ENCODE measurements at places on chromosomes 7 and 10.
A peak's percentile ranks its signal among the peaks of the same experiment; 100 is the strongest.

DNA sequence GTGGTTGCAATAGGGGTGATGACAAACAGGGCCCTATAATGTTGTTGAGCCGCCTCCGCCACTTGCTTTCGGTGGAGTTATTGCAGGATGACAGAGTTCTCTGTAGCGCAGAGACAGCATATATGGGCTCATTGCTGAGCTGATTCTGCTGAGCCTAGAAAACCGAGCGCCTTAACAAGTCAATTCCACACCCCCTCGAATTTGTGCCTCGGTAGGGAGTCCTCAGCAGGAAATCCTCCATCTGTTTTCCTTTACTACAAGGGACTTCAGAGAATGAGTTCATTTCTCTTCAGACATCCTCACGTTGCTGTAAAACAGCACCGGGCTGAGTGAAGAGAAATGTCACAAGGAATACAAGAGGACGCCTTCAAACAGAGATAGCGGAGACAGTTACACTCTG lies 90.7 kb upstream of the KIAA1217 start:
- no peak for DNase-seq

- DNase-seq: no peak
Observed at GRCh38 chr7:75619636-75620035, 119.1 kb downstream of the HIP1 start.

GRCh38 chr7:156578978-156579430 lies 61.6 kb upstream of the RNF32 start:
- no peak for DNase-seq

DNA sequence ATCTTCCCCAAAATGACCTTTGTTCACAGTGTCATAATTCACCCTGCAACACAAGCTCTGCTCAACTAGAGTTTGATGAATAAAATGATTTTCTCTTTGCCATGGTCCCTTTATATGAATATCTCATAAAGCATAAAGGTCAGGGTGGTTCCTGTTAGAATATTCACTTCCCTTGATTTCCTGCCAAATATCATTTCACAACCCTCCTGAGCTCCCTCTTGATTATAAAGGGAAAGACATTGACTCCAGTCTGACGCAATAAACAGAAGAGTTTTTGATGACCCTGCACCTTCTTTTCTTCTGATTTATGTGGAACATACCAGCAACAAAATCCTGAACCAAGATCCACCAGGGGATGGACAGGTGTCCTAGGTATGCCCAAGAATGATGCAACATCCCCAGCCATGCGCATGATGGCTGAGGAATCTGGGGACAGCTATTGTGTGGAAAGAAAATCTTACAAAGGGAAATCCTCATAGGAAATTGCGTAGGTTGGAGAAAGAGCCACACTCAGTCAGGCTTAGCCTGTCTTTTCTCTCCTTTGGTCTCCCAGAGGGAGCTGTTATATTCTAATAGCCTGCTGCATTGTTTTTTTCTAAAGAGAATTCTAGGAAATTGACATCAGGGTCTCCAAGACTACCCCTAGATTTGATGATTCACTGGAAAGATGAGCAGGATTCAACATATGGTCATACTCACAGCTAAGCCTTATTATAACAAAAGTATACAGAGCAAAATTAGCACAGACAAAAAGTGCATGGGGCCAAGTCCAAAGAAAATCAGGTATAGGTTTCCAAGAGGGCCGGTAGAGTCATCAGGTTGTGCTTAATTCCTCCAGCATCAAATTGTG lies 18.8 kb downstream of the IFIT3 start:
- no peak for DNase-seq

DNA sequence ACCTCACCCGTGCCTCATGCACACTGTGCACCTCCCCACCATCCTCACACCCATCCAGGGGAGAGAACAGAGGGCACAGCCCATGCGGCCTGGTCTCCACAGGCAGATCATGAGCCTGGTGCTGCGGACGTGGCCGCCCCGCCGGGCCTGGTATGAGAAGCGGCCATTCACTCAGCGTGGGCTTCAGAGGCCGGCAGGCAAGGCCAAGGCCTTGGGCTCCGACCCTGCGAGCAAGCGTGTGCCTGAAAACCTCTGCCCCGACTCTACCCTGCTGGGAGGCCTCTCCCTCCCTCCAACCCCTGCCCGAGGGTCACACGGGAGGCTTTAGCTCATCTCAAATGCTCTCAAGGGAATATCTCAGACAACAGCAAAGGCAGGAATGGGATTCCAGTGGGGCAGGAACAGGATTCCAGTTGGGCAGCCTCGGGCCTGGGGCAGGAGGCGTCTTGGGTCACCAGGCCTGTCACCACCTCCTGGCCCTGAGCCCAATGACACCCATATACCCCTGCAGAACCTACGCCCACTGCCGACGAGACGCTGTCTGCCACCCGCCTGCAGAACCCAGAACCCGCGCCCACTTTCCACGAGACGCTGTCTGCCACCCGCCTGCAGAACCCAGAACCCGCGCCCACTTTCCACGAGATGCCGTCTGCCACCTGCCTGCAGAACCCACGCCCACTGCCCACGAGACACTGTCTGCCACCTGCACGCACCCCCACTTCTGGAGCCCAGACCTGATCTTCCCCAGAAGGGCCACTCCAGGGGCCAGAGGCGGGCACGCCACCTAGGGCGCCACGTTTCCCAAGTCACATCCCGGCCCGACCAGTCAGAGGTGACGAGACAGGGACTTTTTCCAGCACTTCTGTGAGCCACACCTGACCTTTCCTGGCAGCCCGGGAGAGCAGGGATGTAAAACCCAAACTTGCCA lies 38.9 kb downstream of the ADAP1 start:
- DNase-seq: no peak

GRCh38 chr7:90789736-90790306 lies 193.7 kb downstream of the CDK14 start:
- no peak for DNase-seq

- DNase-seq: no peak
Observed at GRCh38 chr7:128011131-128011661, 20.0 kb downstream of the LRRC4 start.

DNA sequence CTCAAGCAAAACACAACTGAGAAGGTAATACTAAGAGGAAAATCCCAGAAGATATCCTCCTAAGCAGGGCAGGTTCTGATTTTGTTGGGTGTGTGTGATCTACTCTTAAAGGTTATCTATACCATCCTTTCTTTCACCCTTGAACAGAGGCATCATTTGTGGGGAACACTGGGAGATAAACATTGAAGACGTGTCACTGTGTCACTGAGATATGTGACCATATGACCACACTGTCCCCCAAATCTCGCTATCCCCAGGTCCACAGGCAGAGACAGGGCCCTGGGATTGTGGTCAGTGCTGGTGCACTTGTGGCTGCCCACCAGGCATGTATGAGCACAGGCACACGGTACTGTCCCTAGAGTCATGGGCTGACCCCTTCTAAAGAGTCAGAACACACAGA lies 30.0 kb downstream of the TECTB start:
- no peak for DNase-seq

- DNase-seq: no peak
Observed at GRCh38 chr7:3260401-3260715, 40.7 kb upstream of the SDK1 start.

DNA sequence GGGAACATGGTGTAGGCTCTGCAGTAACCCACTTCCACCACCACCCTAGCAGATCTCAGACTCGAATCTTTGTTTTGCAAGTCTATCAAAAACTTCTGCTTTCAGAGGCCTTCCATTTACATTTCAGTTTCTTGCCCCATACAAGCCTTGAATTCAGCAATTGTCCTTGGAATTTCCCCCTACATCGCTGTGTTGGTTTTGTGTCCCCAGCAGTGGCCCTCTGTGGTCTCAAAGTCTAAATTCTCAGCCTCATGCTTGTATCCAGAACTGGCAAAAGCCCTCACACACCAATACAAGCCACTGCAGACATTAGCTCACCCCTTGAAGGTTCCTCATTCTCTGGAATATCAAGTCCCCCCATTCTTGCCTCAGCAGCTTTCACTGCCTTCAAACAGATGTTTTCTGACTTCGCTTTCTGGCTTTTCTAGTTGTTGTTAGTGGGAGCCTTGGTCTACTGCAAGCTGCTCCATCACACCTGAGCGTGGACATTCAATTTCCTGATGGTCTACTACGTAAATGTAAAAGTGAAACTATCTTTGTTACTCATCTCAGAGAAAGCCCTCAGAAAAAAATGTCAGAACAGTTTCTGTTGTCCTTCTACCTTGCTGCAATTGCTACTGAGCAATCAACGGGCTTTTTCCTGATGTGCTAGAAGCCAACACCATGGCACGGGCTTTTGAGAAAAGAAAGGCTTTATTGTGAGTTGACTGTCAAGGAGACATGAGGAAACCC lies 1.8 kb upstream of the NUB1 start:
- DNase-seq: no peak

- peak; percentile 87 for DNase-seq
Observed at GRCh38 chr10:31134311-31134952, 102.8 kb upstream of the ZNF438 start.

Measured in HFF-Myc (cell line).